ENCODE measurements at places on chromosomes 6 and 20.
A peak's percentile ranks its signal among the peaks of the same experiment; 100 is the strongest.

DNA sequence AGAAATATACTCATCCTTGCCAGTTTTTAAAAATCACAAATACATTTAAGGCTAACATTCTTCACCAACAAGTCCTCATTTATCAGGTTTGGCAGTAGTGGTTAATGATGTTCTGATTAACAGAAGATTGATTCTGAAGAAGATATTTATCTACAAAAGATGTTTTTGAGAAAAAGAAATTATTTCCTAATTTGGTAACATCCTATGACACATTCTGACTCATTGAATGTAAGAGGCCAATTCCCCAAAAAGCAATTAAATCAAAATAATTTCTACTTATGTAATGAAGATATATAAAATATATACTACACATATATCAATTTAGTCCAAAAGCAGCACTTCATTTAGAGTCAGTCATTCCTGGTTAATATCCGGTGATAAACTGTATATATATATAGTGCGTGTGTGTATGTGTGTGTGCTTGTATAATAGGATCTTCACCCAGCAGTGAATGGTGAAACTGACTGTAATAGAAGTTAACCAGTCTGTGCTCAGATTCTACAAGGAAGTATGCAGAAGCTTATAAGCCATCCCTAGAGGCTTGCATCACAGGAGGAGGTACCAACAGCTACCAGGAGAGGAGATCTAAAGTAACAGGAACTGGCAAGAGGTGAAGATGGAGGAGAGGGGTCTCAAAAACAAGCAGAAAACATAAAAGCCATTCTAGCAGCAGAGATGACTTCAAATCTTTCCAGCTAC is 82.9 kb upstream of the MARCKS start:
- peak; percentile 18 for DNase-seq

- DNase-seq: peak; percentile 81
Observed at GRCh38 chr20:31861135-31861384, 9.3 kb downstream of the DUSP15 start.

- DNase-seq: peak; percentile 6
Observed at GRCh38 chr6:153485072-153485471, 354.0 kb upstream of the RGS17 start.

DNA sequence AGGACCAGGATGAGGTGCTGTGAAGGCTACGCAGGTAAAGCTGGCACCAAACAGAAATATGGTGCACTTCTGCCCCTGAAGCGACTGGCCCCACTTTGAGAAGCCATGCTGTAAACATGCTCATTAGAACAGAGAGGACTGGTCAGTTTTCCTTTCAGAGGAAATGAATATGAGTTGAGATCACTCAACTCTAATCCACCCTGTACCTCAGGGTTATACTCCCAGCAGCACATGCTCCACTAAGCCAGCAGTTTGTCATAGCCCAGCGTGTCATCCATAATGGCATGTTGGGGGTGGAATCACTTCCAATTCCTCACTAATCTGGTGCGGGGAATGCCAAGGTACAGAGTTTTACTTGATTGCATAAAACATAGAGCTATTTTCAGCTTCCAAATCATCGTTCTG is 98.1 kb downstream of the HIVEP2 start:
- DNase-seq: no peak

DNA sequence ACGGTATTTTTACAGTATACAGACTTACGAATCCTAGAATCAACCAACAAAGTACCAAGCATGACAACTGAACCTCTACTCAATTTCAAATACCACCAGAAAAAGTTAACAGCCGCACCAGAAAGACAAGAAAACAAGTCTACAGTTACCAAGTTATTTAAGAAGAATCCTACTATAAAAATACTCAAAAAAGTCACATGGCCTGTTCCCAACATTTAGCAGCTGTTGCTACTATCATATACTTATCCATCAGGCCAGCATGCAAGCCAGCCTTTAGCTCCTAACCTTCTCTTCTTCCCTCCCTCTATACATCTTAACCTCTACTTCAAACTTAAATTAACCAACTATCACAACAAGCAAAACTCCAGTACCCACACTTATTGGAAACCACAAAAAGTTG is 1.9 kb downstream of the SYNCRIP start:
- no peak for DNase-seq

DNA sequence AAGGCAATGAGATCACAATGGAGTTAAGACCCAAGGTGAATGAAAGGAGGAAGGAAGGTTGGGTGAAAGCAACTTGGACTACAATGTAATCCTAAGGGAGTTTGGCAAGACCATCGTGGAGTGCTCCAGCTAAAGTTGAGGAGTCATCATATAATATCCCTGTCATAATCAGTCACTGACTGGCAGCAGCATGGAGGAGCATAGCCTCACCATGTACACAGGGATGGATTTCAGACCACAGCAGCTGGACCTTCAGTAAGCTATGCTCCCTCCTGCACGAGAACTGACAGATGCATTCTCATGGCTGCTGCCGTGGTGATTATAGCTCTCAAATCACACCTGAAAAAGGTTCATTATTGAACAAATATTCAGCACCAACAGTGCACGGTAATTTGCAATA is 43.0 kb downstream of the GOPC start:
- DNase-seq: peak; percentile 6

DNA sequence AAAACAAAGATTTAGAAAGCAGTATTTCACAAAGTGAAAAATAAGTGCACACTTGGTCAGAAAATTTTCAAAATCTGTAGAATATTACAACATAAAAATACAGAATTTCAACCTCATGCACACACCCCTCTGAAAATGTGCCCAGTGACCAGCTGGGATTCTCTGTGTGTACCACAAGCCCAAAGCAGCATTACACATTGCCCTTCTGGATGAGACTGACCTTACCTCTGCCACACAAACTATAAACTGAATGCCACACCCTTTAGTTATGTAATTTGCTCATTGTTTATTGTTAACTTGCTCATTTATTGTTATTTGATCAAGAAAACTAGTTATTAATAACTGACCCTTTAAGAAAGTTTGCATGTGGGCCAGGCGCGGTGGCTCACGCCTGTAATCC is 303.0 kb downstream of the FOXC1 start:
- DNase-seq: no peak

DNA sequence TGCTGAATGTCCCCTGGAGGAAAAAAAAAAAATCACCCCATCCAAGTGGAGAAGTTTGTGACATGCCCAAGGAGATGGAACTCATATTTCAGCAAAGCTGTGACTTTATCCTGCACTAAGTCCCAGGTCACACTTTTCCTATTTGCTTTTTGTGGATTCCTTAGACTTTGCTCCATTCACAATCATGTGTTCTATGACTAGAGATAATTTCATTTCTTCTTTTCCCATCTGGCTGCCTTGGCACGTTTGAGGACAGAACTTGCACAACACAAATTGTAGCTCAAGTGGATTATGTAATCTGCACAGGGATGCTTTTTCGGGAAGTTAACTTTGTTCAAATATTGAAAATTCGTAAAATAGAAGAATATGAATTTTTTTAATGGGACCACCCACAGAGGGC is 100.7 kb upstream of the PTPN1 start:
- no peak for DNase-seq

GRCh38 chr6:1995636-1996035 is 249.8 kb downstream of the GMDS start:
- peak; percentile 31 for DNase-seq

- no peak for DNase-seq
Observed at GRCh38 chr20:52724541-52724940, 247.6 kb upstream of the TSHZ2 start.

DNA sequence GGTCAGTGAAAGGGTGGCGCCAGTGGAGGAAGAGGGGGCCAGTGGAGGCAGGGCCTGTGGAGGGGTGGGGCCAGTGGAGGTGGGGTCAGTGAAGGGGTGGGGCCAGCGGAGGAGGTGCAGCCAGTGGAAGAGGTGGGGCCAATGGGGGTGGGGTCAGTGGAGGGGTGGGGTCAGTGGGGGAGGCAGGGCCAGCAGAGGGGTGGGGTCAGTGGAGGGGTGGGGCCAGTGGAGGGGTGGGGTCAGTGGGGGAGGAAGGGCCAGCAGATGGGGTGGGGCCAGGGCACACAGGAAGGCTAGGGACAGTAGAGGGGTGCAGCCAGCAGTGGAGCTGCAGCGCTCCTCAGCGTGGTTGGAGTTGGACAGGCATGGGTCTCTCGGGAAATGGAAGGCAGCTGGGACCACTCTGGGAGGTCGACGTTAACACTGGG is 18.7 kb downstream of the ADRM1 start:
- DNase-seq: no peak

DNA sequence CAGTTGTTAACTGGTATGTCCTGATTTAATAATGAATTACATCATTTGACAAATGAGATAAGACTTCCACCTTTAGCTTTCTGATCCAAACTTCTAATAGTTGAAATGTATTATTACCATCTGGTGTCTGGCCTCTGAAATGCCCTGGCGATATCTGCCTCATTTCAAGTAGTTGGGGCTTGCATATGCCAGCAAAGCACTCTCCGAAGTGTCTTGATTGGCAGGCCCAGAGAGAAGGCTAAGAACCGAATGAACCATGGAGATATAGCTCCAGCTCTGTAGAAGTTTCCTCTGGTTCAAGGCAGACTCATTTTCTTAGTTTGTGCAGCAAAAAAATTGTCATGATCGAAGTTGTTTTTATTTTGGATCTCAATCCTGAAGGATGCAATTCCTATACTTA is 13.4 kb upstream of the HIVEP2 start:
- DNase-seq: no peak

GRCh38 chr6:4388675-4389074 is 253.3 kb upstream of the ECI2 start:
- DNase-seq: no peak

GRCh38 chr6:54194067-54194466 is 82.8 kb downstream of the MLIP start:
- no peak for DNase-seq

- DNase-seq: peak; percentile 94
Observed at GRCh38 chr6:136609873-136610706, 59.9 kb upstream of the MAP7 start.

DNA sequence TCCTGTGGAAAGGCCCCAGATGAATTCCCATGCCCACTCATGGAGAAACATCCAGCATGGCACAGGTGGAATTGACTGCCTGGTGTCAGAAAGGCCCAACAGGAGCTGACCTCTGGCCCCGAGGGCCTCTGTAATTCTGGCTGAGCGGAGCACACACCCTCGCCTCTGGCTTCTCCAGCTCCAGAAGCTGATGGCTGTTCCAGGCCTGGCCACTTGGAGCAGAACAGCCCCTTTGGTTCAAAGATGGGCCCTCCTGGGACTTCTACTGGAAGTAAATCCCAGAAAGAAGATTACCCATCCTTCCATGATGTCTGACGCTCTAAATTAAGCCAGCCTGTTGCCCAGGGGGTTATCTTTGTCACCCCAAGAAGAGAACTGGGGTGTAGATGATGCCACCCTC is 275.1 kb upstream of the CDH4 start:
- no peak for DNase-seq
